ENCODE measurements at places on chromosomes 4 and X. TPM values are rescaled to one million over a fixed set of nuclear protein-coding genes. Genes with fewer than 3 reads are reported as not detected.
A peak's percentile ranks its signal among the peaks of the same experiment; 100 is the strongest.

GRCh38 chrX:1781766-1782165, 166.9 kb downstream of the ASMT start:
- H3K4me3 ChIP-seq, result no peak overlapping the region
- H3K4me1 ChIP-seq, result no peaks in the 10 kb centered on the region
- no peak overlapping the region for H3K27ac ChIP-seq

- no peak overlapping the region for H3K27ac ChIP-seq
- H3K4me1 ChIP-seq, result peaks cover 22% of the 10 kb centered on the region
- H3K4me3 ChIP-seq, result peak overlapping the region; percentile 92
- H3K27me3 ChIP-seq, result no peaks in the 10 kb centered on the region
- no peak for DNase-seq
Measured at GRCh38 chr4:1722551-1723118, 1.3 kb downstream of the TACC3 start.

DNA sequence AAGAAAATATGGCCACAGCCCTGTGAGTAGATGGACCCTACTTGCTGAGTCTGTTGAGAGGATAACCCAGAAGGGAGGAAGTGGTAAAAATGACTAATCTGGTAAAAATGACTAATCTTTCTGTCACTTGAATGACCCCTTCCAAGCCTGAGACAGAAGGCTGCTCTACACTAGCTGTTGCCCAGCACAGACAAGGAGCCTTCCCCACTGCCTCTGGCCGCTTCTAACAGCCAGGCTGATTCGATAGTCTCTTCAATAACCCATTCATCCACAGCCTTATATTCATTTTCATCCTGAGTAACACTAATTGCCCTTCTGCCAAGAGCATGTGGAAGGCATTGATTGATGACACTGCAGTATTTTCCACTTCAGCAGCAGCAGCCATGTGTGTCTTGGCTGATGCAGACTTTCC, 18.4 kb downstream of the MAGEB17 start:
- H3K27ac ChIP-seq, result peak overlapping the region; percentile 57
- H3K4me1 ChIP-seq, result peaks cover 16% of the 10 kb centered on the region
- H3K4me3 ChIP-seq, result no peak overlapping the region
- peak; percentile 80 for DNase-seq

GRCh38 chr4:83382850-83383249, 48.2 kb upstream of the HPSE start:
- no peak overlapping the region for H3K27ac ChIP-seq
- no peak for DNase-seq
- H3K4me1 ChIP-seq, result peaks cover 13% of the 10 kb centered on the region
- H3K4me3 ChIP-seq, result no peak overlapping the region
- H3K27me3 ChIP-seq, result no peaks in the 10 kb centered on the region

- DNase-seq, result peak; percentile 23
- H3K27me3 ChIP-seq, result no peaks in the 10 kb centered on the region
- H3K36me3 ChIP-seq, result no peaks in the 10 kb centered on the region
- H3K4me3 ChIP-seq, result no peak overlapping the region
Measured at GRCh38 chrX:123348468-123348867, 164.4 kb downstream of the GRIA3 start.

DNA sequence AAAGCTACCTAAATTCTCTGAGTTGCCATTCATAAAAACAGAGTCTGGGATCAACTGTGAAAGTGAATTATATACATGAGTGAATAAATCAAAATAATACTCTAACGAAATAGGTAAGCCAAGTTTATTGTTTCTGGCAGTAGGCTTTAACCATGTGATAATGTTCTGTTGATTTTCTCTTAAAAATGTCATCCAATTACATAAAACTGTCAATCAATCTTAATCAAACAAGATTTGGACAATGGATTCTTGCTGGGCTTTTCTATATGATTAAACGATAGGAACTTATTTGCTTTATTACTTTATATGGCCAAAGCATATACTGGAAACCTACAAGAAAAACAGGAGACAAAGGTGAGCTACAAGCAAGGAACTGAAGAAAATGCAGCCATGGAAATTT, 148.8 kb downstream of the INPP4B start:
- no peak for DNase-seq
- no peak overlapping the region for H3K27ac ChIP-seq
- no peaks in the 10 kb centered on the region for H3K27me3 ChIP-seq
- no peaks in the 10 kb centered on the region for H3K4me1 ChIP-seq

DNA sequence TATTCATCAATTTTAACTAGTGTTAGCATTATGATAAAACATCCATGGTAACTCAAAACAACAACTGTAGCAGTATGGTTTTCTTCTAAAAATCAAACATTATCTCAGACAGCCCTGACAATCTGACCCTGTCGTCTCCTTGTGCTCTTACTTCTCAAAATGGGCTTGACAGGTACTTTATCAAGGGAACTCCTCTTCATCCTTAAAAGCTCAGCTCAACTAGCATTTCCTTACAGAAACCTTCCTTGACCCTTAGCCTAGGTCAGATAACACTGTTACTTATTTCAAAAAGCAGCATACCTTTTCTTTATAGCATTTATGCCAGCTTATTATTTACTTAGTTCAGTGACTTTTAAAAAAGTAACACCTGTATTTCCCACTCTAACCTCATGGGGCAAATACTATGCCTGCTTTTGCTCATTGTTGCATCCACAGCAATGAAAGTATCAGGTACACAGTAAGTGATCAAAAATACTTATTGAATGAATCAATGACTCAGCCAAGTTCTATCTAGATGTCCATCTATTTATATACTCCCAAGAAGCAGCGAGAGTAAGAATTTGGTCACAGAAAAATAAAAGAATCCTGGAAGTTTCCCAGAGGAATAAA, 41.9 kb downstream of the ADAMTS3 start:
- no peaks in the 10 kb centered on the region for H3K36me3 ChIP-seq
- no peak overlapping the region for H3K27ac ChIP-seq
- no peaks in the 10 kb centered on the region for H3K4me1 ChIP-seq
- no peaks in the 10 kb centered on the region for H3K27me3 ChIP-seq
- no peak for DNase-seq

DNA sequence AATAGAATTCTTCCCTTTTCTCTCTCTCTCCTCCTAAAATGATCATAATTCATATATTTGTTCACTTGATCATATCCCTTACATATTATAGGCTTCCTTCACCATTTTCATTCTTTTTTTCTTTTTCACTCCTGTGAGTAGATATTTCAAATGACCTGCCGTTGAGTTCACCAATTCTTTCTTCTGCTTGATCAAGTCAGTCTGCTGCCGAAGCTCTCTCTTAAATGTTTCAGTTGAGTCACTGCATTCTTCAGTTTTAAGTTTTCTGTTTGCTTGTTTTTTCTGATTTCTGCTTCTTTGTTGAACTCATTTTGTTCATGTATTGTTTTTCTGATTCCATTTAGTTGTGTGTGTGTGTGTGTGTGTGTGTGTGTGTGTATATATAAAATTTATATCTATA, 354.3 kb downstream of the GPAT3 start:
- peak; percentile 58 for DNase-seq
- peak overlapping the region; percentile 44 for H3K4me3 ChIP-seq
- peak overlapping the region; percentile 37 for H3K27ac ChIP-seq
- 0 out of 2 replicates have a peak, but pooled peaks cover 3% of the 10 kb centered on the region for H3K36me3 ChIP-seq
- peaks cover 11% of the 10 kb centered on the region for H3K4me1 ChIP-seq
- no peaks in the 10 kb centered on the region for H3K27me3 ChIP-seq

- H3K4me1 ChIP-seq, result peaks cover 43% of the 10 kb centered on the region
- no peaks in the 10 kb centered on the region for H3K36me3 ChIP-seq
- peak; percentile 56 for DNase-seq
- no peak overlapping the region for H3K4me3 ChIP-seq
- no peaks in the 10 kb centered on the region for H3K27me3 ChIP-seq
- H3K27ac ChIP-seq, result no peak overlapping the region
Measured at GRCh38 chr4:82776925-82777542, 21.6 kb downstream of the SCD5 start.

Gene SCRG1
- total RNA-seq, result not detected

Gene CLGN
- total RNA-seq, result 0.63 TPM

DNA sequence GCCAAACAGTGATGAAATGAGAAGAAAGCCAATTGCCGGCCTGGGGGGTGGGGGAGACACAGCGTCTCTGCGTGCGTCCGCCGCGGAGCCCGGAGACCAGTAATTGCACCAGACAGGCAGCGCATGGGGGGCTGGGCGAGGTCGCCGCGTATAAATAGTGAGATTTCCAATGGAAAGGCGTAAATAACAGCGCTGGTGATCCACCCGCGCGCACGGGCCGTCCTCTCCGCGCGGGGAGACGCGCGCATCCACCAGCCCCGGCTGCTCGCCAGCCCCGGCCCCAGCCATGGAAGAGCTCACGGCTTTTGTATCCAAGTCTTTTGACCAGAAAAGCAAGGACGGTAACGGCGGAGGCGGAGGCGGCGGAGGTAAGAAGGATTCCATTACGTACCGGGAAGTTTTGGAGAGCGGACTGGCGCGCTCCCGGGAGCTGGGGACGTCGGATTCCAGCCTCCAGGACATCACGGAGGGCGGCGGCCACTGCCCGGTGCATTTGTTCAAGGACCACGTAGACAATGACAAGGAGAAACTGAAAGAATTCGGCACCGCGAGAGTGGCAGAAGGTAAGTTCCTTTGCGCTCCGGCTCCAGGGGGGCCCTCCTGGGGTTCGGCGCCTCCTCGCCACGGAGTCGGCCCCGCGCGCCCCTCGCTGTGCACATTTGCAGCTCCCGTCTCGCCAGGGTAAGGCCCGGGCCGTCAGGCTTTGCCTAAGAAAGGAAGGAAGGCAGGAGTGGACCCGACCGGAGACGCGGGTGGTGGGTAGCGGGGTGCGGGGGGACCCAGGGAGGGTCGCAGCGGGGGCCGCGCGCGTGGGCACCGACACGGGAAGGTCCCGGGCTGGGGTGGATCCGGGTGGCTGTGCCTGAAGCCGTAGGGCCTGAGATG, at the start of gene SHOX:
Gene SHOX, plus strand, starts transcription at position 180 of the 885 bp plus-strand sequence. Its CDS starts 107 bp downstream, at position 287.
- H3K36me3 ChIP-seq, result no peaks in the 10 kb centered on the region
- H3K27me3 ChIP-seq, result no peaks in the 10 kb centered on the region
- no peaks in the 10 kb centered on the region for H3K4me1 ChIP-seq
- H3K27ac ChIP-seq, result no peak within 1 kb of the TSS

GRCh38 chr4:168981942-168982341, 28.1 kb downstream of the CBR4 start:
- DNase-seq, result no peak
- H3K27ac ChIP-seq, result no peak overlapping the region
- no peak overlapping the region for H3K4me3 ChIP-seq
- H3K4me1 ChIP-seq, result peaks cover 8% of the 10 kb centered on the region
- H3K27me3 ChIP-seq, result no peaks in the 10 kb centered on the region
- H3K36me3 ChIP-seq, result peaks cover 9% of the 10 kb centered on the region

DNA sequence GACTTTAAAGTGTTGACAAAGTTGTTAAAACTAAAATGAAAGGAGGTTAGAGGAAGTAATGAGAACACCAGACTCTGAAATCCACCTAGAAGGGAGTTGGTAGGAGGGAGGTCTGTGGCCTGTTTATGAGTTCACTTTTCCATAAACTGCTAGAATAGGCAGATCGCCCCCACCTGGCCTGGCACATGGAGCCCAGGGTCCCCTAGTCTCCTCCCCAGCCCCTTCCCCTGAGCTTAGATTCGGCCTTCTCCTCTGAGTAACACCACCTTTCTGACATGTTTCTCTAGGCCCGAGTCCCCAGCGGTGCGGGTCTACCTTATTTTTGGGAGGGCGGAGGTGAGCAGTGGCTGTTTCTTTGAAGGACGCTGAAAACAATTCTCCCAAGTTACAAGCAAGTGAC, 54.5 kb upstream of the FAT1 start:
- no peak overlapping the region for H3K27ac ChIP-seq
- no peak for DNase-seq
- no peak overlapping the region for H3K4me3 ChIP-seq
- H3K36me3 ChIP-seq, result no peaks in the 10 kb centered on the region
- H3K4me1 ChIP-seq, result peaks cover 12% of the 10 kb centered on the region

DNA sequence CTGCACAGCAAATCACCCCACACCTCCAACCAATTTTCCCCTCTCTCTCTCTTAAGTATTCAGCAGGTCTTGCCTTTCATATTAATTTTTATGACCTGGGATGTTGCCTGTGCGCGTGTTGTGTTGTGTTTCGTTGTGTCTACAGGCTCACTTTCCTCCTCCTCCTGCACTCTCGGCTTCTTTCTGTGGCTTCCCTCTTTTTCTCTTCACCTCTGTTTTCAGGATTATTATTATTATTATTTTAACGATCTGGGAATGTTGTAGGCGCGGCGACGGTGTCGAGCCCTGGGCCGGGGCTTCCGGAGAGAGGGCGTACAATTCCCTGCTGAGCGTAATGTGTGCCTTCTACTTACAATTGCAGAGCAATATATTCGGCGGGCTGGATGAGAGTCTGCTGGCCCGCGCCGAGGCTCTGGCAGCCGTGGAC, 826 bp downstream of the POU4F2 start:
- H3K27ac ChIP-seq, result no peak overlapping the region
- H3K4me1 ChIP-seq, result no peaks in the 10 kb centered on the region
- H3K4me3 ChIP-seq, result peak overlapping the region; percentile 57
- peaks cover 78% of the 10 kb centered on the region for H3K27me3 ChIP-seq
- no peaks in the 10 kb centered on the region for H3K36me3 ChIP-seq
- no peak for DNase-seq

- no peak overlapping the region for H3K27ac ChIP-seq
- no peak overlapping the region for H3K4me3 ChIP-seq
- no peak for DNase-seq
- no peaks in the 10 kb centered on the region for H3K4me1 ChIP-seq
Measured at GRCh38 chr4:44257461-44257860, 191.1 kb downstream of the KCTD8 start.

Gene TNIP3
- 1.4 TPM for total RNA-seq

GRCh38 chr4:164442180-164442579, 311.8 kb upstream of the SMIM31 start:
- H3K4me3 ChIP-seq, result no peak overlapping the region
- no peaks in the 10 kb centered on the region for H3K27me3 ChIP-seq
- H3K36me3 ChIP-seq, result no peaks in the 10 kb centered on the region

DNA sequence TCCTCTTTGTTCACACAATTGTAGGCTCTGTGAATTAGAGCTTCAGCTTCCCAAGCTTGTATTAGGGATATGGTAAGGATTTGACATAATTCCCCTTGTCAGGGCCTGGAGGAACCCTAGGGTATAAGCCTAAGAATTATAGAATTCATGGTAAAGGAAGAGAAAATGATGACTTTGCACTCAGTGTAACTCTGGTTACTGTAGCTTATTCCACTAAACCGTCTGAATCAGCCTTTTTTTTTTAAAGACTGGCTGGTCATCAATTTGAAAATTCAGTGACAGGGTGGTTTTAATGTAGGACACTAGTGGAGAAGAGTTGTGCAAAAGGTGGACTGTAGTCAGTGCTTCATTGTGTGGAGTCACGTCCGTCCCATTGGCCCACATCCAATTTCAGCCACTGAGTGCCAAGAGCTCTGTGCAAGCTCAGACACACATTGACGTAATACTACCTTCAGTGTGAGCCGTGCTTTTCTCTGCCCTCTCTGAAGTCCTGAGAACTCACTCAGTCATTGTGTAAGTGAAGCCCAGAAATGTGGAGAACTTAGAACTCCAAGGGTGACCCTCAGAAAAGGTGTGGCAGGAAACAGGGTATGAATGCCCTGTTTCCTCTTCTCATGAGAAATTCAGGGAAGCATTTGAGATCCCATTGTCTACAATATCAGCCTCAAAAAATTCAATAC, 449.8 kb downstream of the C4orf33 start:
- H3K27me3 ChIP-seq, result no peaks in the 10 kb centered on the region
- no peak overlapping the region for H3K4me3 ChIP-seq
- no peaks in the 10 kb centered on the region for H3K4me1 ChIP-seq
- no peak overlapping the region for H3K27ac ChIP-seq

Gene AREG
- 0.97 TPM for total RNA-seq

Measured in GM23248 (cell line).